ENCODE measurements at places on chromosomes 11 and 22.

DNA sequence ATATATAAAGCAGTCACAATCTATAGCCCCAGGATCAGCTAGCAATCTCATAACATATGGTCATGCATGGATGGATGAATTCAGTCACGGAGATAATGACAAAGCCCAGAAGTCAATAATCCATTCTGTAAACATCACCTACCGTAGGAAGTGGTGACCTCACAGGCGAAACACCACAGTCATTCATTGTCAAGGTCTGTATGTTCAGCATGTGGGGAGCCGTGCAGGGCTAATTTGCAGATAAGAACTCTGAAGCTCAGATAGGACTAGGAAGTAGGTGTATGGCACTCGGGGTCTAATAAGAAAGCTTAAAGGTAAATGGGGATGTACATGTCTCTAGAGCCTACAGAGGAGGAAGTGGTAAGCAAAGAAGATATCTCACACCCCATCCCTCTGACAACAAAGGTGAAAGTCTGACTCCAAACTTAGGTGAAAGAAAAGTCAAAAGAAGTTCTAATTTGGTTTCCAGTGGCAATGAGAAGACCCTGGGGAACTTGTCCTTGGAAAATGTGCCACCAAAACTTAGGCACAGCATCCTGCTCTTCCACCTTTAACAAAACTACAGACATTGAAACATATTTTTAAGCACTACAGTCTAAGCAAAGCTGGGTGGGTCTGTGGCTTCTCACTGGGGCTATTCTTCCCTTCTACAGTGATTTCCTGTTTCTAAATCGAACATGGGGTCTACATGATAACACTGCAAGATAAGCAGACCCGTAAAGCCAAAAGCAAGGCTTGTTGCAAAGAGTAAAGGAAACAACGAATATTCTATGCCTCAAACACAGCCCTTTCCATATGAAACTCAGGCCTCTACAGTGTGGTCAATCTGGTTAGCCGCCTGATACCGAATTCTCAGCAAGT, 5.2 kb downstream of the CRTAM start:
- no peak for DNase-seq

GRCh38 chr22:38798496-38798895, 4.6 kb upstream of the DNAL4 start:
- no peak for DNase-seq

GRCh38 chr11:33802194-33802950, 28.1 kb upstream of the FBXO3 start:
- DNase-seq: peak; percentile 37

GRCh38 chr11:64529559-64530520, 61.2 kb upstream of the SLC22A12 start:
- no peak for DNase-seq

- no peak for DNase-seq
Observed at GRCh38 chr11:64900263-64900678, 16.7 kb downstream of the ATG2A start.

GRCh38 chr11:8834379-8834778, 76.6 kb upstream of the AKIP1 start:
- no peak for DNase-seq

DNA sequence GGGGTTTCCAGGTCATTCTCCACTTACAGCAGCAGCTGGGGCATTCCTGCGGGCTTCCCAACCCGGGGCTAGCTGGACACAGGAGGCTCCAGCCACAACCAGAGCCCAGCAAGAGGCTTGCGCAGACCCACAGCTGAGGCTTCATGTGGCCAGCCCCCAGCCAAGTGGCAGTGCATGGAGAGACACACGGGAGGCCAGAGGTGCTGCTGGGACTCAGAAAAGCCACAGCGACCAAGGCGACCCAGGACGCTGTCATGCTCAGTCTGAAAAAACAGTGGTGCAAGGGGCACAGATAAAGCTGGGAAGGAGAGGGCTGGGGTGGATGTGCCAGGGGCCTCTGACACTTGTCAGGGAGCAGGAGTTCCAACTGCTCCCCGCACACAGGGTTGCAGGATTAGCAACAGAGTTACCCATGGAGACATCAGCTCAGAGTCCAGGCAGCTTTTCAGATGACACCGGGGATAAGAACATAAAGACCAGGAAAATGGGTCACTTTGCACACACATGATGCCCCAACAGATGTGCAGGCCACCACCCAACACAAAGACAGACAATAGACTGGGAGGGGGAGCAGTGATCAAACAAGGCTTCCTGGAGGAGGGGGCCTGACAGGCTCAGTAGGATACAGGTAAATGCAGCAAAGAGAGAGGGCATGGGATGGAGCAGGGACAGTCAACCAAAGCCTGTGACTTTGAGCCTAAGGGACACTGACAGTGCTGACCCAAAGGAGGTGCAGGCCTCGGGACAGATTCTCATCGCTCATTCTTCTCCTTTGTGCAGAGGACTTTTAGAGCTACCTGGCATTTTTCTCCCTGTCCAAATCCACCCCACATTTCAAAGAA, 6.9 kb upstream of the NEAT1 start:
- DNase-seq: no peak

GRCh38 chr11:108239076-108239475, 16.2 kb downstream of the ATM start:
- no peak for DNase-seq

GRCh38 chr11:107017433-107018218, 650 bp downstream of the GUCY1A2 start:
- no peak for DNase-seq

GRCh38 chr22:21594865-21595452, 27.4 kb downstream of the UBE2L3 start:
- no peak for DNase-seq

DNA sequence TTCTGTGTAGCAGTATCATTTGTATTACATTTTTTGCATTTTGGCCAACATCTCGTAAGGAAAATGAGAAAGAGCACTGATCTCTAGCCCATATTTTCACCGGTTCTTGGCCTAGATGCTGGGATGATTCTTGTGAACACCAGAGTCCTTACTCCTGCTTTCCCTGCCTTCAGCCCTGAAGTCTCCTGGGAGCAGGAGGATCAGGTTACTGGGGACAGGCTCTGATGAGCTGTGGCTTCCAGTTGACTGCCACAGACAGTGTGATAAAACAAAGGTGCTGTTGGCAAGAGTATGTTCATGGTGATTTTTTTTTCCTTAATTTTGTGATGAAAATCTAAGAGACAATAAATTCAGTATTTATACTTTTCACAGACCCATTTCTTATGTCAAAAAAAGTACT, 34.2 kb upstream of the ADSL start:
- DNase-seq: no peak

DNA sequence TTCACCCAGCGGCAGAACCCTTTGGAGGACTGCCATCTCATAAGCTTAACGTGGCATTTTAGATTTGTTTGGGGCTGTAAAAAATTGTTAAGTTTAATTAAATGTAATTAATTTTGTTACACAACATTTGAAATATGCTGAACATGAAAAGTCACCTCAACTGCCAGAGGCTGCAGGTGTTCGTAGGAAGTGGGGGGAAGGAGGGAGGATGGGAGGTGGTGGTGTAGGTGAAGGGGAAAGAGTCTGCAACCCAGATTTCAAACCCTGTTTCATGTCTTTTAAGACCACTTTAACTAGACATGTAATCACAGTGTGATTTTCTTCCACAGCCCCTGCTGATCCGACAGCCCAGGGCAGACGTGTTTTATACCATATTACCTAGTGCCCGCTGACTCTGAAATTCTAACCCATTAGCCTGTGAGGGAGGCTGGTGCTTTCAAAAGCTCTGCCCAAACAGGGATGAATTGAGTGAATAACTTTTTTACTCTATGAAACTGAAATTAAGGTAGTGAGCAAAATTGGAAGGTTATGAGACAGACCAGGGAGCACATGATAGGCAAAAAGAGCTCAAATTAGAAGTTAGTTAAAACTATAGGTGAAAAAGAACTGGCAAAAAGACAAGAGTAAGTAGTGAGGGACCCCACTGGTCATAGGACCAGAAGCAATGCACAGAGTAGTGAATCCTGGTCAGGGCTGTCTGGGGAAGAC, 279.8 kb downstream of the DDX10 start:
- DNase-seq: no peak

- DNase-seq: no peak
Observed at GRCh38 chr11:131588057-131588456, 217.6 kb downstream of the NTM start.

DNA sequence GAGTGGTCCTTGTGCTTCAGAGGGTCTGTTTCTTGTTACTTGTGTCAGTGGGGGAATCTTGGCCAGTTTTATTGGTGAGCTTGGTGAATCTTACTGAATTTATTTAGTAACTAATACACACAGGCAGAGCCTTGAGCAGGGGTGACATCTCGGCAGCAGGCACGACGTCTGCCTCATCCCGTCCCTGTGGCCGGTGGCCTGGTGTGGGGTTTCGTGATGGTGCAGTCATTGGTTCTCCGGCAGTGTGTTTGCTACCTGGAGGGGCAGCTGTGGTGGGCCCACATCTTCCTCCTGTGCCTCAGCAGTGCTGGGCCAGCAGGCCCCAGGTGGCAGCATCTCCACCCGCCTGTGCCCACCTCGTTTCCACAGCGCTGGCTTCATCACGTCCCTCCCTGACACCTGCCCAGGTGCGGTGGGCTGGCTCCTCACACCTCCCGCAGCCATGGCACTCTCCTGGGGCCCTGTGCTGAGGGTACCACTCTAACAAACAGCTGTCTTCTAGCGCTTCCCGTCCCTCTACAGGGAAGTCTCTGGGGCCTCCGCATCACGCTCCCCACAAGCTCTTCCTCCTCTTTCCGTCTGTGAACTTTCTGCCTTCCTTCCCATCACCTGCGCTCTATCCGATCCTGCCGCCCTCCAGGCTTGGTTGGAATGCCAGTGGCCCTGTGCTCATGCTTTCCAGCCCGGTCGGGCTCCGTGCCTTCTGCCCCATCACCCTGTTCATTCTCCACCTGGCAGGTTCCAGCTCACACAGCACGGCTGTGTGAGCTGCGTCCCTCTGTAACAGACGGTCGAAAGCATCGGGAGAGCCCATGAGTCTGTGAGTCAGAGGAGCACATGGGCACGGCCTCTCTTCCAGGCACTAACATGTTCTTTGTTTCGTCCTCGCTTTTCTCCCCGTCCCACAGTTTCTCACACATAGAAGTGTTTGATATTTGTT, 203.4 kb downstream of the TBC1D22A start:
- DNase-seq: no peak

DNA sequence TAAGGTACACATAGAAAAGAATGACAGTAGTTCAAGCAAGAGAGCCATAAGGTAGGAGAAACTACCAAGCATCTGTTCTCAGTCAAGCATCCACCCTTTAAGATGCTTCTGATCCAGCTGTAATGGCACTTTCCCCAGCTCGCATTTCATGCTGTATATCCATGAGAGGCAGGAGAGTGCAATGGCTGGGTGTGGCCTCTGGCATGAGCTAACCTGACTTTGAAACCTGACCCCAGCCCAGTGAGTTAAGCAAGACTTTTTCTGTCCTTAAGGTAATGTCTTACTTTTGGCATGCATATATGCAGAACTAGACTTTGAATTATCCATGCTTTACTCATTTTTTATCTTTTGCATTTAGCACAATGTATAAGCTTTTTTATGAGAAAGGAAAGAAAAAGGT, 79.8 kb upstream of the CNTN5 start:
- no peak for DNase-seq
